Fibroblast of skin of right quadriceps (primary cell): ENCODE measurements at places on chromosomes 12 and 14.
A peak's percentile ranks its signal among the peaks of the same experiment; 100 is the strongest.

GRCh38 chr12:113252494-113252893 lies 31.2 kb downstream of the TPCN1 start:
- DNase-seq = no peak

GRCh38 chr12:131213896-131214442 lies 260.3 kb downstream of the ADGRD1 start:
- DNase-seq = no peak

DNA sequence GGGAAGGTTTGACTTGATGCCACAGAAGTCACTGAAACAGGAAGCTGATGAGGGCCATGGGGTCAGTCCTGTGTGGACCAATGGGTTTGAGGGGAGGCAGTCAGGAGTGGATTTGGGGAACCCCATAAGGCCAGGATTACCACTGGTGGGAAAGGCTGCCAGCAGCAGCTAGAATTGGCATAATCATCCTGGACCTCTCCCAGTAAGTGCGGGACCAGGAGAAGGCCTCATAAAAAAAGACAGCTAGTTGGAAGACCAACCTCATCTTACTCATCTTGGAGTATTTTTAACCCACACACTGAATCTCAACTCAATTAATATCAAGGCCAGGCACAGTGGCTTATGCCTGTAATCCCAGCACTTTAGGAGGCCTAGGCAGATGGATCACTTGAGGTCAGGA lies 22.7 kb downstream of the TBX3 start:
- no peak for DNase-seq

DNA sequence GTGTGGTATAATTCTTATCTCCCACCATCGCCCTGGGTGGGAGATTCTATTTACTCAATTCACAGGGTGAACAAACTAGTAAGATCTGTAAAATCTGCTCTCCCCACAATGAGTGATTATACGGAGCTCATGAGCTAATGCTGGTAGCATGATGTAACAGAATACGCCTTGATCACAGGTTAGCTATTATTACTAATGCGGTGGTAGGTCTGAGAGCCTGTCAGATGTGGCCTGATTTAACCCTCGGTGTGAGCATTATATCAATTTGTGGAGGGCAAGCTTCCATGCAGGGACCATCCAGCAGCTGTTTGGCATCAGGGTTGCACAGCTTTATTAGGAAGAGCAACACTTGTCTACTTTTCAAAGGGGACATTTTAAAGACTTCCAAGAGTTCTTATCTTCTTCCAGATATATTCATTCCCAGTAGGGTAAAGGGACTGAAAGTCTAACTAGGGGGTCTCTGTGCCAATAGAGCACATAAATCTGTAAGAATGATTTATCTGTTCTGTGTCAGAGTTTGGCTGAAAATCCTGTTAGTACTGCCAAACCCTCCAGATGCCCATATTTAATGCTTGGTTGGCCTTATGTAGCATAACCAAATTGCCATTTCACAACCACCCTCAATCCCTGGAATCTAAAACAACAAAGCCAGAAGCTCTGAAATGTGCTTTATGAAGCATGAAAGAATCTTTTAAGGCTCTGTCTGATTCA lies 18.7 kb downstream of the TSHR start:
- peak; percentile 63 for DNase-seq

- DNase-seq = no peak
Observed at GRCh38 chr14:23067847-23068788, 10.8 kb upstream of the CDH24 start.

DNA sequence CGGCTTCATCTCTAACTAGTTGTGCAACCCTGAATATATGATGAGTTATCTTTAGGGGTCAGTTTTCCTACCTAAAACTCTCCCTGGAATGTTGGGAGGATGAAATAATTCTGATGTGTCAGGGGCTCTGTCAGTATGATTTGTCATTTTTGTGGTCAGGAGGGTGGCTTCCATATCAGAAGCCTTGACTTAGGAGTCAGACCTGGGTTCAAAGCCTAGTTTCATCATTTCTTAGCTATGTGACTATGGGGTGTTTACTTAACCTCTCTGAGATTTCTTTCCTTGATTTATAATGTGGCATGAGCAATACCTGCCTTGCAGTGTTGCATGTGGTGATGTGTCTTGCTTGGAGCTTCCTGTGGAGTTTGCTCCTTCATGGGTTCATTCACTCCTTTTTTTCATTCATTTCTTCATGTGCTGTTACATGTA lies 146.8 kb downstream of the CHST11 start:
- peak; percentile 84 for DNase-seq

- no peak for DNase-seq
Observed at GRCh38 chr14:102693006-102693755, 84.1 kb upstream of the TRAF3 start.

- DNase-seq = no peak
Observed at GRCh38 chr12:1362143-1362662, 232.2 kb downstream of the FBXL14 start.

- DNase-seq = no peak
Observed at GRCh38 chr14:99164712-99165111, 107.3 kb downstream of the BCL11B start.

DNA sequence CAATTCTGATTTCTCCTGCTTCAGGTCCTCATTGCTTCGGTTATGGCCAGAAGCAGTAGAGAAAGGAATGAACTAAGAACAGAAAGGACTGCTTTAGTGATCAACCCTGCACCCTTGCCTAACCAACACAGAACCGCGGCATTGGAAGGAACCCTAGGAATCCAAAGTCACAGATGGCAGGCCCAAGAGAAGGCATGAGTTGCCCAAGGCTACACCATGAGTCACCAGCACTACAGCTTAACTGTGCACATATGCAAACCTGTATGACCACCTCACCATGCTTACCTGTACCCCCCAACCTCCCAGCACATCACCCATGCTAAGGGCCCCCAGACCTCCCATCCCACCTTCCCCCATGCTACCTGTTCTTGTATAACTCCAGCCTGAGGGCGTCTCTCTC lies 25.9 kb upstream of the BLTP3B start:
- no peak for DNase-seq

DNA sequence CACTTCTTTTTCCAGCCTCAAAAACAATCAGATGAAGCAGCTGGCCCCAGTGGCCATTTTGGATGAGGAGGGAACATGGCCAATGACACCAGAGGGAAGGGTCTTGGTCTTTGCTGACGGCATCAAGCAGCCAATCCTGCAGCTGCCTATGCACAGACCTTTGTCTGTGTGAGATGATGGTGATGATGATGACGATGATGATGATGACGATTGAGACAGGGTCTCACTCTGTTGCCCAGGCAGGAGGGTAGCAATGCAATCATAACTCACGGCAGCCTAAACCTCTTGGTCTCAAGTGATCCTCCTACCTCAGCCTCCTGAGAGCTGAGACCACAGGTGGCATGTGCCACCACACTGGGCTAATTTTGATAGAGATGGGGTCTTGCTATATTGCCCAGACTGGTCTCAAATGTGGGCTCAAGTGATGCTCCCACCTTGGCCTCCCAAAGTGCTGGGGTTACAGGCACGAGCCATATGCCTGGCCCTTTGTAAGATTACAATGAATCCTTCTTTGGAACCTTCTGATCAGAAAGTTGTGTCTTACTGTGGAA lies 26.5 kb upstream of the NCOR2 start:
- DNase-seq = no peak

DNA sequence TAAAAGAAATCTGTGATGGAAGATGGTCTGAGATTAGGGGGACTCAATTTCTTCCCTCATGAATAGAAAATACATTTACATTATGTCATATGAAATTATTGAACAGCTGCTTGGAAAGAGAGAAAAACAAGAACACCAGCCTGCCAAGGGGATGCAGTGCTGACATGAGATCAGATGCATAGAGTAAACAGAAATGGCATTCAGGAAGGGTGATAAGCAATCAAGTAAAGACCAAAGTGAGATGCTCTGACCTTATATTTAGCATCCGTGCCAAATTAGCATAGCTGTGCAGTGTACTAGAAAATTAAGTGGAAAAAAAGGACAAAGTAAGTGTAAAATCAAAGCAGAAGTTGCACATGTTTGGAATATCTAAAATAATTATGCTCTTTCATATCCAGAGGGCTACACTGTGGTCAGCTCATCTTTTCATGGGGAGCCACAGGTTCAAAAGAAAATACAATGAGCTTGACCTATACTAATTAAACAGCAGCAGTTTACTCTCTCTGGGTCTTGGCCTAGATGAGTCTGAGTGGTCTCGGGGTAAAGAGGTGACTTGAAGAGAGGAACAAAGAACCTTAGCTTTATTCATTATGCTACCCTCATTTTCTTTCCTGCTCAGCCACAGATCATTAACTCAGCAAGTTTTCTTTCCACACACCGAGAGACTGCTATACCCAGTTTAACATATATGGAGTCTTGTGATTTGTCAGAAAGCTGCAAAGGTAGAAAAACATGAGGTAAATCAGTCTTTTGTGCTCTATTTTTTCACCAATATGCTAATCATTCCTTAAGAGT lies 359.4 kb upstream of the FOXG1 start:
- DNase-seq = no peak

DNA sequence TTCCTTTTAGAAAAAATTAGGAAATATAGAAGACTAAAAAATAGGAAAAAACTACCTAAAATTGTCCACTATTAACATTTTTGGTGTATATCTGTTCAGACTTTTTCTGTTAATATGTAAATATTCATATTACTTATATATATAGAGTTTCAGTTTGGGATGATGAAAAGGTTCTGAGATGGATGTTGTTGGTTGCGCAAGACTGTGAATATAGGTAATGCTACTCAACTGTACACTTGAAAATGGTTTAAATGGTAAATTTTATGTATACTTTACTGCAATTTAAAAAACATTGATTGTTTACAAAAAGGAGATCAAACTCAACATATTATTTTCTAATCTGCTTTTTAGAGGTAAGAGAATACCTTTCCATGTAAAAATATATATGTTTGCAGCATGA lies 200.9 kb downstream of the RAD51B start:
- DNase-seq = no peak

- peak; percentile 65 for DNase-seq
Observed at GRCh38 chr12:25694072-25694471, 141.0 kb upstream of the LMNTD1 start.

DNA sequence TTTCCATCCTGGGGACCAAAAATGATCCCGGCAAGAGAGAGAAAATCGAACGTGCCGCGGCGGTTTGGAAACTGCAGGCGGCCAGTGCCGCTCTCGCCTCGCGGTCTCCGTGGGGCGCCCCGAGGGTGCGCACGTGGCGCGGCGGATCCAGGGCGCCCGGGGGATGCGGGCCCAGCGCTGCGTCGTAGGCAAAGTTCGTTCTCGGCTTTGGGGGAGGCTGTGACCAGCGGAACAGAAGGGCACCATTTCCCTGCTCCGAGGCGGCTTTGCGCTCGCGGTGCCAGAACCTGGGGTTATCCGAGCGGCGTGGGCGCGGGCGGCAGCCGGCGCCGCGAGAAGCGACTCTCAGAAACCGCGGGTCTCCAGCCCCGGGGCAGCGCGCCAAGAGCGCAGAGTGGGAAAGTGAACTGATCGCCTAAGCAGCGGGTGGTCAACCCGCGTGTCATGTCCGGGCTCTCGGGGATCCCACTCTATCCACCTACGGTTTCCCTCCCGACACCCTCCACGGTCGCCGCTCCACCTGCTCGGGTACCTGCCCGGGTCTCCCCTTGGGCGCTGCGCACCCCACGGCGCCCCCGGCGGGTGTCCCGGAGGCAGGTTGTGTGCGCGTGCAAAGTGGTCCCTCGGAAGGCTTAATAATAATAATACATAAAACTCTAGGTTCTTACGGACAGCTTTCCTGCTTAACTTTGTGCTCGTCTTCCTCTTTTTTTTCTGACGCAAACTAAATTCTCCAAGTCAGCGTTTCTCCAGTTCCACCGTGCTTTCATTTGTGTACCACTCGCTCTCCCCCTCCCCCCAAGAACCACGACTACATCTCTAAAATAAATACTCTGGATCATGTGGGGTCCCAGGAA lies 1.2 kb downstream of the ESRRB start:
- DNase-seq = no peak

GRCh38 chr12:121365416-121366062 lies 13.3 kb upstream of the ANAPC5 start:
- DNase-seq = peak; percentile 17

DNA sequence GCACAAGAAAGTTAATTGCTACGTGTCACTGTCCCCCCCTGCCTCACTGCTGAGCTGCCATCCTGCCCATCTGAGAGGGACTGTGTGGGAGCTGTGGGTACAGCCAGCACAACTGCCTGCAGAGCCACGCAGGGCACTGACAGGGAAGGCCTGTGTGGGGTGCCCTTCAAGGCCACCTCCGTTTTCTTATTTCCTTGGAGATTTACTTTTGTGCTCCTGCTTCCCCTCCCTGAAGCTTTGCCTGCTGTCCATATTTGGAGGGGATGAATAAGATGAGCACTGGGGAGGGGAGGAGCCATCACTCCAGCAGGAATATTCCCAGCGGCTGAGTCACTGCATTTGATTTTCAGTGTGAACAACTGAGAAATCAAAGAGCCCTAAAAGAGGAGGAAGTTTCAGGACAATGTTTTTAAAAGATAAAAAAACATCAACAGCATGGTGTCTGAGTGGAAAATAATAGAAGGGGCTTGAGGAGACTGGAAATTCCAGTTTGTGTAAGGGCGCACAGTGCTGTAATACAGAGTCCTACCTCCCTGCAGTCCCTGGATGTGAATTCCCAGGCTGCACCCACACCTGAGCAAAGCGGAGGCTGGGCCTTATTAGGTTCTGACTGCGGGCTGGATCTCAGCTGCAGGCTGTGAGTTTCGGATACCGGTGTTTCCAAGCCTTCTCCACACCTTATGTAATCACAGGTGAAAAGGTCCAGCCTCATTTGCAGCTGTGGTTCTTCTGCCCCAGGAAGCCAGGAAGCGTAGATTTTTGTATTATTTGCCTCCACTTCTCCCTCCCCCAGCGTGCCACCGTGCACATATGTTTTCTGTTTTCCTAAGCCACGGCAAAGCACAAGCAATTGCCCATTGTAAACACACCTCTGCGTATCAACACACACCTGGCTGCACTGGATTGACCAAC lies 192.6 kb upstream of the BCL2L14 start:
- peak; percentile 82 for DNase-seq

DNA sequence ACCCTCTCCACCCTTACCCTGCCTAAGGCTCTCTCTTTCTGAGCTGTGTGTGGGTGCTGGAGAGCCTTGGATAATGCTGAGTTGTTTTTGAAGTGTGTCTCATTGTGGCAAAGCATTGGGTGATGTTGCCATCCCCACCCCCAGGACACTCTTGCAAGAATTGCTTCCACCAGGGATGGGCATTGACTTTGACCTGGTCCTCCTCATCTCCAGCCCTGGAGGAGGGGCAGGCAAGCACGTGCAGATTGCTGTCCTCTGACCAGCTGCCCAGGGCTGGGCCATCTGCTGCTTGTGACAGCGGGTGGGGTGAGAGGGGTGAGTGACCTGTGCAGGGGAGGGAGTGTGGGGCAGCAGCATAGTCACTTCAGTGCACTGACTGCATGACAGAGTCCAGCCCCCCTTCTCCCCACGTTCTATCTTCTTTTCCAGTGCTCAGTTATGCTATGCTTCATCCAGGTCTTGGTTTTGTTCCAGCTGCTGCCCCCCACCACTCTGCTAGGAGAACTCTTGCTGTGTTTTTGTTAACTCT lies 26.2 kb downstream of the SUSD6 start:
- DNase-seq = no peak

GRCh38 chr12:113098441-113099028 lies 37.0 kb downstream of the RASAL1 start:
- DNase-seq = peak; percentile 64
